Articular chondrocyte of knee joint (primary cell): ENCODE measurements at places on chromosomes 16 and 17. TPM values are rescaled to one million over a fixed set of nuclear protein-coding genes. Genes with fewer than 3 reads are reported as not detected.

TEX19 gene
- total RNA-seq: not detected in 2 replicates

ASGR2 gene
- not detected in 2 replicates for total RNA-seq

PPP4C gene
- 144 and 150 TPM in 2 replicates for total RNA-seq

CLEC3A gene
- total RNA-seq: 0.22 and 0.52 TPM in 2 replicates

TEKT1 gene
- total RNA-seq: not detected in 2 replicates

RNF157 gene
- total RNA-seq: 0.26 and 0.76 TPM in 2 replicates

JPH3 gene
- total RNA-seq: not detected in 2 replicates
